ENCODE measurements at places on chromosomes 5 and 9.

- no peak for DNase-seq
Measured at GRCh38 chr9:4600368-4600767, 61.7 kb upstream of the PLPP6 start.

DNA sequence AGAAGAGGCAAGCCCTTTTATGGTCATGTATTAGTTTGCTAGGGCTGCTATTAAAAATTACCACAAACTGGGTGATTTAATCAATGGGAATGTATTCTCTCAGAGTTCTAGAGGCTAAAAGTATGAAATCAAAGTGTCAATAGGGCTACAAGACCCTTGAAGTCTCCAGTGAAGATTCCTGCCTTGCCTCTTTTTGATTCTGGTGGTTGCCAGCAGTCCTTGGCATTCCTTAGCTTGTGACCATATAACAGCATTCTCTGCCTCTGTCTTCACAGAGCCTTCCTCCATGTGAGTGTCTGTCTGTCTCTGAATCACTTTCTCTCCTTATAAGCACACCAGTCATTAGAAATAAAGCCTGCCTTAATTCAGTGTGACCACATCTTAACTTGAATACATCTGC is 282.7 kb downstream of the KCNN2 start:
- no peak for DNase-seq

GRCh38 chr5:132594170-132594569 is 37.4 kb downstream of the RAD50 start:
- no peak for DNase-seq

GRCh38 chr5:15550502-15551112 is 50.6 kb downstream of the FBXL7 start:
- DNase-seq = no peak

- DNase-seq = no peak
Measured at GRCh38 chr5:178201221-178201926, 3.0 kb upstream of the HNRNPAB start.

DNA sequence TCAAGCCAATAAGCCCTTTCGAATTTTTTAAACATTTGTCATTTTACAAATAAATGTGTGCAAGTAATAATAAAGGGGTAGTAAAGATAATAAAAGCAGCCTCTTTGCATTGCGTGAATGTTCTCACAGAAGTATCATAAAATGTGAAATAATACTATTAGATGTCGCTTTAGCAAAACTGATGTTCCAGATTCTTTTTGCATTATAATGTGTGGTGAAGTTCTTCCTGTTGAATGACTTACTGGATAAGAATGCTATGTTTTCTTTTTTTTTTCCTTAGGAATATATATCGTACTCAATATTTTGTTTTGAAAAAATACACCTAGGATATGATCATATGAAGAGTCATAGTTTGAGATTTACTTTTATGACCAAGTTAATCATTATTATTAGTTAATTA is 85.2 kb upstream of the CDH12 start:
- no peak for DNase-seq

DNA sequence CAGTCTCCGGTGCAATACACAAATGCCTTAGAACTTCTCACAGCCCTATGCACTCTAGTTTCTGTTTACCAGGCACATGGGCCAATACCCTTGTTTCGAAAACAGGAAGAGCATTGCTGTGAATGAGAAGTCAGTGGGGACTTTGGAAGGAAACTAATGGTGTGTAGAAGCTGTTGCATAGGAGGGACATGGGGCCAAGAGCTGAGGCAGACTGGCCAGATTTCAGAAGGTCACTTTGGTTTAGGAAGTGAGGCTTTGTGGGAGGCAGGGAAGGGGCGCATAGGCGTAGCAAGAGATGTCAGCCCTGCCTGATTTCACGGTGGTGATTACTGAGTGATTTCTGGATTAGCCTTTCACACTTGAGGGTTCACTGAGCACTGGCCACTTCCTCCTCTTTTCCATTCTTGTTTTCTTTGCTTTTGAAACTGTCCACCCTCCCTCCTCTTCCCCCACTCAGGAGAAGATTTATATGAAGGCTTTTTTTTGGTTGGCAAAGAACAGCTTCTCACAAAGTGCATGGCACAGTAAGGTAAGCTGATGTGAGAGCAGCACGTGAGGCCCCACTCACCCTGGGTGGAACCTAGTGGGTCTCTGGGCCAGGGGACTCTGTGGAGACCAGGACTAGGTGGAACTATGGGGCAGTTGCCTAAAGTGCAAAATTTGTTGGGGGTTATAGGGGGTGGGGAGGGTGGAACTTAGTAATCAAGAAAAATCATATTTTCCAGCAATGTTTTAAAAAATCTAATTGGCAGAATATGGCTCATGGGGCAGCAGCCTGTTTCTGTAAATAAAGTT is 6.1 kb upstream of the TMEM252 start:
- DNase-seq = no peak

DNA sequence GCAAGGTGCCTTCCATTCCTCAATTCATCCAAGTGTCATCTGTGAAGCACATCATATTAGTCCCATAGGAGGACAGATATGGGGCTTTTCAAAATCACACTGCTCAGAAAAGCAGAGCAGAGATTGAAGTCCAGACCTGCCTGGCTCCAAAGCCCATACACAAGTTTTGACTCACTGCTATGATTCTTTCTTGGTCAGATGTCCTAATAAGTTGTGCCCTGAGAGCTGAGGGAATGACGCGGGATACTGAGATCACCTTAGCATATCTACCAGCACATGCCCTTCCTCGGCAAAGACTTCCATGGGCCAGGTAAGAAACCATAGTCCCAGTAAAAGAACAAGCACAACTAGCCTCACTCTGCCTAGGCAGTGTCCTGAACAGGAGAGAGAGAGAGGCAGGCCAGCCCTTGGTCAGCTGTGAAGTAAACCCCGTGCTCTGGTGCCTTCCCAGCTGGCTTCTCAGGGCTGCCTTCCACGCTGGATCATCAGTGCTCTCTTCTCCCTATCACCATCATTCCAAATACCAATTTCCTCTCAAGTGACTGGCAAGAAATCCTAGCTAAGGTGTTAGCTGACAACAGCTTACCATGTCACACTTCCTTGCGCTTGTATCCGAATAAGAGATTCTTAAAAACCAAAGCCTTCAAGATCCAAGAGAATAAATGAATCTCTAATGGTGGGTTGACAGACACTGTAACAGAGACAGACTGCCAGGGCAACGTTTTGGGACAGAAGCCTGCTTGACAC is 73.2 kb downstream of the SIL1 start:
- no peak for DNase-seq

- DNase-seq = peak; percentile 20
Measured at GRCh38 chr5:171882118-171882517, 96.5 kb downstream of the SMIM23 start.

DNA sequence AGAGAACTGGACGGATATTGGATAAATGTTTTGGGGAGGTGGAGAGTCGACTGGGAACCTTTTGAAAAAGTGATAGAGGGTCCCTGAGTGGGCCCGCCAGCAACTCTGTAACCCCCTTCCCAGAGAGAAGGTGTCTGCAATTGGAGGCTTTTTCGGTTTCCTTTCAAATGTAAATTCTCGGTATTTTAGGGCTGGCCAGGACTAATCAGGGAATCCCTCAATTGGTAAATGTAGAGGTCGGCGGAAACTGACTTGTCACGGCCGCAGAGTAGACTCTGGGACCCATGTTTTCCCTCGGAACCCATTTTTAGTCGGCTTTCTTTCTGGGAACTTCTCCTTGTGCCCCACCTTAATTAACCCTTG is 524 bp downstream of the CCNB1 start:
- DNase-seq = no peak

GRCh38 chr5:166505067-166505466 is 1786.4 kb upstream of the WWC1 start:
- no peak for DNase-seq

GRCh38 chr9:87276327-87276841 is 221.3 kb upstream of the DAPK1 start:
- DNase-seq = no peak

- DNase-seq = no peak
Measured at GRCh38 chr9:15824310-15824709, 271.5 kb downstream of the CCDC171 start.

GRCh38 chr5:141001844-141002604 is 35.7 kb downstream of the PCDHAC2 start:
- no peak for DNase-seq

- peak; percentile 1 for DNase-seq
Measured at GRCh38 chr5:168578538-168579487, at the start of gene PANK3. Gene PANK3, minus strand, starts transcription at chr5:168579368. Its CDS starts 85 bp downstream, at chr5:168579283.

DNA sequence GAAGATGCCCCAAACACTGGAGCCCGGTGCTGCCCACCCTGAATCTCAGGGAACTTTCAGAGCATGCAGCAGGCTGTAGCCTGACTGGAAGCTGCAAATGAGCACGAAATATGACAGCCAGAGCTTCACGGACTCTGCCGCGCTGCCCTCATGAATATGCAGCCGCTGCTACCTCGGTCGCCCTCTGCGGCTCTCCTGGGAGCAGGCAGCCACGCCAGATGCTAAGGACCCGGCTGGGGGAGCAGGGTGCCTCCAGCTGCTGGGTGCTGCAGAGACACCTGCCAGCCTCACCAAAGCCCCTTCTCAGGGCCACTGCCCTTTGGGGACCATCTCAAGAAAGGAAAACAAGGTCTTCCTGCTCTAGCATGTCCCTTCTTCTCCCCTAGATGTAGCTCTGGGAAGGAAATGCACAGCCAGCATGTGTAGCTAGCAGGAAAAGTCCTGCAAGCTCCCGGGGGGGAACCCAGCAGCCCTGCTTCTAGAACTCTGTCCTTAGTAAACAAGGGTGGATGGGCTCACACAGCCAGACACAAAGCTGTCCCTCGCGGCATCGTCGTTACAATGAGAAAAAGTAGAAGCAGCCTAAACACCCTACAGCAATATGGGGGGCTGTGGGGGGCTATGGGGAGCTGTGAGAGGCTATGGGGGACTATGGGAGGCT is 56.8 kb upstream of the OLFM1 start:
- no peak for DNase-seq

GRCh38 chr9:130634191-130634768 is 30.1 kb upstream of the PRDM12 start:
- DNase-seq = no peak

- no peak for DNase-seq
Measured at GRCh38 chr5:112737070-112737462, 619 bp upstream of the APC start.

DNA sequence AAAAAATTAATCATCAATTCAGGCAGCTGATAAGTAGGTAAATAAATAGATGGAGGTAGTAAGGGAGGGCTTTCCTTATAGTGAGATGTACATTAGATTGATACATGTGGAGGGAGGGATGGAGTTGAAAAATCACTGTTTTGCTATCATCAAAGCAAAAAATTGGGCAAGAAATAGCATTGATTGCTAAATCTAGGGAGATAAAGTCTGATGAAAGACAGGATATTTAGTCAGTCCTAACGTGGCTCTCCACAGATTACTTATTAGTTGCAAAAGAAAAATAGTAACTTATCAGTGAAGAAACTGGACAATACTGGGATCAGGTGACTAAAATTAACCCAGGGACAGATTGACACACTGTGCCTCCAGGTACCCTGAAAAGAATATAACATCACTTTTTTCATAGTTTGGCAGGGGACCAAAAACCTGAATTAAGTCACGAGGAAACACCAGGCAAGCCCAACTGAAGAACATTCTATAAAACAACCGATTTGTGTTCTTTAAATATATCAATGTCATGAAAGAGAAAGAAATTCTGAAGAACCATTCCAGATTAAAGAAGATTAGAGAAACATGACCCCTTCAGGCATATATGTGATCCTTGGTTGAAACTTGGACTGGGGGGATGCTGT is 27.1 kb upstream of the GOLPH3 start:
- DNase-seq = no peak

- DNase-seq = no peak
Measured at GRCh38 chr9:133938086-133938485, 54.0 kb downstream of the VAV2 start.

DNA sequence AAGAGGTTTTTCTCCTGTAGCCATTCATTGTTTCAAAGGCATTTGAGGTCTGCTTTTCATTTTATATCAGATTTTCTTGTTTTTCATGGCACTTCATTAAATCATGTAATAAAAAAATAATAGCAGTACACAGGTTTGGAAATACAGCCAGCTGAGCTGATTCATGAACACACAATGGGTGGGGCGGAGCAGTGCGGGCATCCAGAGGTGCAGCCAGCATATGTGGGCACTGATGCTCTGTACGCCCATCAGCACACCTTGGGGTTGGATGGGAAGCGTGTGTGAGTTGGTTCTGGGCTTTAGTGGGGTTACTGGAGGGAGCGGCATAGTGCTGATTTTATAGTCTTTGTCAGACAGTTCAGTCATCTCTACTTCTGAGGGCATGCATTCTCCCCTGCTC is 54.2 kb upstream of the IRX4 start:
- no peak for DNase-seq

- DNase-seq = no peak
Measured at GRCh38 chr5:109506556-109506955, 96.8 kb upstream of the PJA2 start.

GRCh38 chr9:112239708-112240107 is 64.6 kb upstream of the SUSD1 start:
- DNase-seq = no peak

DNA sequence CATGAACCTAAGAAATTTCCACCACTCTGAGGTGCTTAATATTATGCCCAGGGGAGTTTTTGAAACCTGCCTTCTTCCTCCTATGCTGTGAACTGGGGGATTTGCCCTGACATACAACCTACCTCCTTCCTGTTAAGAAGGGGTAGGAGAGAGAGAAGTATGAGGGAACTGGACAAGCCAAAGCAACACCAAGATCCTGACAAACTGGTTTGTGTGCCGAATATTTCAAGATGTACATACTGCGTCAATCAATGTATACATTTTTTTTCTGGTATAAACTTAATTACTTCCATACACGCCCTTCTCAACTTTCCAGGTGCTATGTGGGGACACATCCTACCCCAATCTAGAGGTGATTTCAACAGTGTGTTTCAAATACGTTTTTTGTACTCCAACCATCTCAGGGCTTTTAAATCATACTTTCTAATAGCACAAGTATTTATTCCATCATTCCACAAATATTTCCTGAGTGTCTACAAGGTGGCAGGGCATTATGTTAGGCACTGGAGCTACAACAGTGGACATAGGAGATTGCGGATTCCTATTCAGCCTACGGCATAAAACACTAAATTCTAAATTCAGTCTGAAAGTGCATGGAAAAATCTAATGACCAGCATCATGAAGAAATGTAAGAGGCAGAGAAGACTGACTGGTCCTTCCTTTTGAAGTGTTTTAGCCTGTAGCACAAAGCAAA is 70.1 kb upstream of the IFNK start:
- no peak for DNase-seq

DNA sequence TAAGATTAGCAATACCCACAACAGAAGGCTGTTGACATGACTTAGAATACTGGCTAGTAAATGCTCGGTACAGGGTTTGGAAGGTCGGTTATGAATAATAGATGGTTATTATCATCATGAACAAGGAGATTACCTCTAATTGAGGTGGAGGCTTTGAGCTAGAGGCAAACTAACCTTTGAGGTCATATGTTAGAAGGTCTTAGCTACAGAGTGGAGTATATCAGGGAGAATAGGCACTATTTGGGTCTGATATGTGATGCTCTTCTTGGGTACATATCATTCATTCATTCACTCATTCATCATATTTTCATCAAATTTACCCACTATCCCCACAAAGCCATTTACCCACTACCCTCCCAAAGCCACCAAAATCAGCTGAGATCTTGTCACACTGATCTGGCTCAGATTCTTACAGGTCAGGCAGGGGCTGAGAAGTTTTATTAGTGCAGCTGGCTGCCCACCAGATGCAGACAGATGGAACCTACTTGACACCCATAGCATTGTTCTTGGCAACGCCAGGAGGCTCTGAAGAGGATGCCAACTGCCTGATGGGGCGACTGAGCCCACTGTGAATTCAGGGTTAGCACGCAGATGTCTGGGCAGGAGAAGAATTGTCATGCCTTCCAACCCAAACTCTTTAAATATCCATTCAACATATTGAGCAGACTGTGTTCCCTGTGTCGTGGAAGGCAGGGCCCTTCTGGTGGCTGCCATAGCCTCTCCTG is 90.2 kb upstream of the SH3PXD2B start:
- DNase-seq = no peak

Data from stimulated activated CD4-positive, alpha-beta T cell treated with anti-CD3 and anti-CD28 coated beads, TNF-alpha, amount 100 ng/mL, for 48 hours (primary cell).